ENCODE measurements at places on chromosomes 5 and 9.

DNA sequence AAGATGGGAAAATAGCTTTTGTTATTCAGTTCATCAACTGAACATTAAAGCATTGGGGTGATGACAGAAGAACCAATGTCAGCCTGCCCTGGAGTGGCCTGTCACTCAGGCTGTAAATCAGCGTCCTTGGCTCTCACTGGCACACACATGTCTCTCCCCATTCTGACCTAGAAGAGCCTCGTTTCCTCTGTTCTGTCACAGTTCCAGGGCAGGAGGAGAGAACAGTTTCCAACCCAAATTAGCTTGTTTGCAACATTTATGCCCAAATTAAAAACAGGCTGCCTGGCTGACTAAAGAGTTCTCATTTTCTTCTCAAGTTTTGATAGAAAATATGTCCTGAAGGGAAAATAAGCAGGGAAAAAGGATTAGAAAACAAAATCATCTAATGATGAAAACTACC lies 520.1 kb downstream of the CHSY3 start:
- no peak for DNase-seq

DNA sequence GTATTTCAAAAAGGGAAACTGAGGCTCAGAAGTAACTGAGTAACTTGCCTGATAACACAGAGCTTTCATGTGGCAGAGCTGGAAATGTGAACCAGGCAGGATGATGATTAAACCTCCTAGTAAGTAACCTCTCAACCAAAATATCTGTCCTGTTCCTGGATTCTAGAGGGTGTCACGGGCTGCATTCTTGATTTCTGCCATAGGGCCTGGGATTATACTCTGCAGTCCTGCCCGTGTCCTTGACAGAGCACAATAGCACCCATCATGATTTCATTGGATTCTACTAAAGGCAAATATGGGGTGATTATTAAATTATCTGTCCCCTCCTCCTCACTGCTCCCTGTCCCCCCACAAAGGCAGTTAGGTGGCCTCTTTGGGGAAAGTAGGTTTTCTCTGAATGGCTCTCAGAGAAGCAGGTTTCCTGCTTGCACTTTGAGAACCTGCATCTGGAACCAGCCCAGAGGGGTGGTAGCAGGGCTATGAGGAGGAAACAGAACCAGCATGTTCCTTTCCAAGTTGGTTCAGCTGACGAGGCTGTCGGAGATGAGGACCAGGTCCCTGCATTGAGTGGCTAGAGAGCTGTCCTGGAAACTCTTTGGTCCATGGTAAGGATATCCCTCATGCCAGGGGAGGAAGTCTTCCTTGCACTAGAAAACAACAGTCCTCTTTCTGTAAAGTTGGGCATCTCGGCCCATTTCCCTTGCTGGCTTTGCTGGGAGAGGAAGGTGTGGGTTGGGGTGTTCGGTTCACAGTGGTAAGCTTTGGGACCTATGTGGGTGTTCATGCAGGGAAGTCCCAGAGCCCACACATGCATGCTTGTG lies 36.6 kb downstream of the PPARGC1B start:
- DNase-seq, result peak; percentile 79

GRCh38 chr5:137752905-137753690 lies 1.1 kb downstream of the HNRNPA0 start:
- DNase-seq, result peak; percentile 54

GRCh38 chr5:119269061-119269944 lies 86.5 kb upstream of the TNFAIP8 start:
- peak; percentile 42 for DNase-seq

- no peak for DNase-seq
Observed at GRCh38 chr9:33943389-33943788, 105.3 kb downstream of the UBAP2 start.
